Spinal cord (tissue), 10 donors: ENCODE measurements at places on chromosomes 1 and 21.
A peak's percentile ranks its signal among the peaks of the same experiment; 100 is the strongest.

GRCh38 chr1:172252321-172252720, 168.2 kb upstream of the C1orf105 start:
- no peak overlapping the region for H3K27ac ChIP-seq
- no peak overlapping the region for H3K4me3 ChIP-seq
- no peaks in the 10 kb centered on the region for H3K36me3 ChIP-seq
- H3K4me1 ChIP-seq, result no peaks in the 10 kb centered on the region
- no peaks in the 10 kb centered on the region for H3K27me3 ChIP-seq
- no peak for DNase-seq

- H3K36me3 ChIP-seq, result no peaks in the 10 kb centered on the region
- no peak for DNase-seq
- H3K27me3 ChIP-seq, result no peaks in the 10 kb centered on the region
- H3K27ac ChIP-seq, result no peak overlapping the region
- no peaks in the 10 kb centered on the region for H3K4me1 ChIP-seq
These were observed 131.2 kb upstream of the FAM78B start for GRCh38 chr1:166297993-166298392.

GRCh38 chr21:23936224-23936623, 1671.1 kb downstream of the MRPL39 start:
- no peak overlapping the region for H3K4me3 ChIP-seq
- no peak for DNase-seq
- H3K27me3 ChIP-seq, result no peaks in the 10 kb centered on the region
- no peaks in the 10 kb centered on the region for H3K4me1 ChIP-seq
- H3K36me3 ChIP-seq, result no peaks in the 10 kb centered on the region

DNA sequence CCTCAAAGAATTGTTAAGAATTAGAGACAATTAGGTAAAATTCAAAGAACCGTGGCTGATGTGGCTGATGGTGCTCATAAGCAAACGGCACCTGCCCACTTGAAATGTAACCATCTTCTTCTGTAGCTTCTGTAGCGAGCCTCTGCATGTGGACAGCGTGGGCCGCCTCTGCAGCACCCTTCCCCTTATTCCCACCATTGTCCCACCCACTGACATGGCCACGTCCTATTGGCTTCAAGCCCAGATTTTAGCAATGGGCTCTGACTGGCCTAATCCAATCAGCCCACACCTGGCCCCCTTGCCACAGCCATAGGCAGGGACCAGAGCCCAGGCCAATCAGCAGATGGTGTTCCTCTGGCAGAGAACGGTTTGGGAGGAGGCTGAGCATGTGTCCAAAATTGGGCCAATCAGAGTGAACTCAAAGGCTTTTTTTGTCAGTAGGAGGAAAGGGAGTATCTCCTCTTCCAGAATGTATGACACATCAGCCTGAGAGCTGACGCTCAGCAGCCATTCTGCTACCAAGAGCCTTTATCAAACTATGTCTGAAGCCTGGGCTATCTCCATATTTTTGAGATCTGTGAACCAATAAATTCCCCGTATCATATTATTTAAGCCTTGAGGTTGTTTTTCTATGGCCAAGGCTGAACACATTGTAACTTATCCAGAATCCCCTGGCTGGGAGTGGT, 518.5 kb downstream of the SMYD3 start:
- DNase-seq, result no peak
- H3K4me1 ChIP-seq, result no peaks in the 10 kb centered on the region
- no peak overlapping the region for H3K4me3 ChIP-seq
- no peaks in the 10 kb centered on the region for H3K27me3 ChIP-seq

- H3K36me3 ChIP-seq, result peaks cover 15% of the 10 kb centered on the region
- no peaks in the 10 kb centered on the region for H3K27me3 ChIP-seq
- DNase-seq, result no peak
These were observed 5.7 kb upstream of the PEF1 start for GRCh38 chr1:31650161-31651088.

- H3K27me3 ChIP-seq, result no peaks in the 10 kb centered on the region
- no peak for DNase-seq
- H3K4me1 ChIP-seq, result peaks cover 4% of the 10 kb centered on the region
- no peaks in the 10 kb centered on the region for H3K36me3 ChIP-seq
These were observed 5.1 kb upstream of the RFX5 start for GRCh38 chr1:151352021-151352718.

DNA sequence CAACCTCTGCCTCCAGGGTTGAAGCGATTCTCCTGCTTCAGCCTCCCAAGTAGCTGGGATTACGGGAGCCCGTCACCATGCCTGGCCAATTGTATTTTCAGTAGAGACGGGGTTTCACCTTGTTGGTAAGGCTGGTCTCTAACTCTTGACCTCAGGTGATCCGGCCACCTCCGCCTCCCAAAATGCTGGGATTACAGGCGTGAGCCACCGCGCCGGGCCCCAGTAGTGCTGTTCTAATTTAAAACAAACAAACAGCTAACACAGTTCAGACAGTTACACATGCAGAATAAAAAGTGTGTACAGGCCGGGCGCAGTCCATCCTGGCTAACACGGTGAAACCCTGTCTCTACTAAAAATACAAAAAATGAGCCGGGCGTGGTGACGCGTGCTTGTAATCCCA, 35.6 kb upstream of the OPRD1 start:
- H3K4me3 ChIP-seq, result no peak overlapping the region
- H3K4me1 ChIP-seq, result peaks cover 7% of the 10 kb centered on the region
- peaks cover 9% of the 10 kb centered on the region for H3K36me3 ChIP-seq
- no peak overlapping the region for H3K27ac ChIP-seq

GRCh38 chr1:202241376-202242079, 47.9 kb downstream of the LGR6 start:
- no peak for DNase-seq
- H3K27me3 ChIP-seq, result peaks cover 2% of the 10 kb centered on the region
- H3K4me1 ChIP-seq, result no peaks in the 10 kb centered on the region
- no peak overlapping the region for H3K4me3 ChIP-seq

- no peaks in the 10 kb centered on the region for H3K36me3 ChIP-seq
- no peaks in the 10 kb centered on the region for H3K27me3 ChIP-seq
- H3K27ac ChIP-seq, result peak overlapping the region; percentile 78
These were observed 5.2 kb downstream of the SOX13 start for GRCh38 chr1:204077979-204078696.

GRCh38 chr21:15443740-15444117, 286.1 kb upstream of the USP25 start:
- no peaks in the 10 kb centered on the region for H3K27me3 ChIP-seq

DNA sequence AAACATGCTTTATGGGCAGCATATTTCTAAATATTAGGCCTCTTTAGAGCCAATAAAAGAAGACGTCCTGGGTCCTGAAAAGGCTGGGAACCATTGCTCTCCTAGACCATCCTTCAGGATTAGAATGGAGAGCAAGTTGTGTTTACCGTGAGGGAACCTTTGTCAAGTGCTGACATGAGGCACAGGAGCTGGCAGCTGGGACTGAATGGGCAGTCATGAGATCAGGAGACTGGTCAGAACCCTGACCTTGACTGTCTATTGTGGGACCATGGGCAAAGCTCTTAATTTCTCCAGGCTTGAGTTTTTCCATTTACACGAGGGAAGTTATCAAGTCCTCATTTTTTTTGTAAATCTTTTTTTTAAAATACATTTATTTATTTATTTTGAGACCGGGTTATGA, 5.2 kb downstream of the PFKFB2 start:
- no peak overlapping the region for H3K4me3 ChIP-seq
- peaks cover 7% of the 10 kb centered on the region for H3K36me3 ChIP-seq
- no peaks in the 10 kb centered on the region for H3K27me3 ChIP-seq
- no peak for DNase-seq
- peaks cover 4% of the 10 kb centered on the region for H3K4me1 ChIP-seq

DNA sequence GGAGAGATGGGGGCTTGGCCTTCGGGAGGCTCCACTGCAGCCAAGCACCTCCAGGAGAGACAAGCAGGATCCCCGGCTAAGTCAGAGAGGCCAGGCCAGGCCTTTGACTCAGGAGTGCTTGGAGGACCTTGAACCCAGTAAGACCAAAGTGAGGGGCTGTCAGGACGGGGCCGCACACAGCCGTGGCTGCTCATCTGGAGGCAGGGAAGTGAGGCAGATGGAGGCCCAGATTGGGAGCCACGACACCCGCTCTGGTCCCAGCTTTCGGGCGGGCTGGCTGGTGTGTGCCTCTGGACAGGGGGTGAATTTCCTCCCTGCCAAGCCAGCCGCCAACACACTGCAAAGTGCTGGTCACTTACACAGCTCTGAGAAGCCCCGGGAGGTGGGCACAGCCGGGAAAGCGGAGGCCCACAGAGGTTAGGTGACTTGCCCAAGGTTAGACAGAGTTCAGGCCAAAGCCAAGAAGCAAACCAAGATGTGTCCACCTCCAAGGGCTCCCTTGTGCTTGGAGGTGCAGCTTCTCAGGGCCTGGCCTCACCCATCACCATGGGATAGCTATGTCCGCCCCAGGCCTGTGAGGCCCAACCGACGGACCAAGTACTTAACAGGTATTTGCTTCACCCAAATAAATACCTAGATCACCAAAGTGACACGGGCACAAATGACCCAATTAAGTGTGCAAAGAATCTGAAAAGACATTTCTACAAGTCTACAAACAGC, 58.3 kb downstream of the CHD5 start:
- H3K36me3 ChIP-seq, result peaks cover 52% of the 10 kb centered on the region
- no peaks in the 10 kb centered on the region for H3K27me3 ChIP-seq
- no peak overlapping the region for H3K4me3 ChIP-seq
- no peak overlapping the region for H3K27ac ChIP-seq
- peaks cover under 1% of the 10 kb centered on the region for H3K4me1 ChIP-seq

- no peaks in the 10 kb centered on the region for H3K36me3 ChIP-seq
- H3K27ac ChIP-seq, result no peak overlapping the region
- no peak overlapping the region for H3K4me3 ChIP-seq
- no peak for DNase-seq
- H3K4me1 ChIP-seq, result no peaks in the 10 kb centered on the region
These were observed 398.4 kb downstream of the RYR2 start for GRCh38 chr1:237440346-237440745.

- H3K36me3 ChIP-seq, result no peaks in the 10 kb centered on the region
- no peak for DNase-seq
- no peak overlapping the region for H3K27ac ChIP-seq
- peaks cover 3% of the 10 kb centered on the region for H3K4me1 ChIP-seq
- H3K4me3 ChIP-seq, result no peak overlapping the region
- H3K27me3 ChIP-seq, result no peaks in the 10 kb centered on the region
These were observed 183.1 kb upstream of the KAZN start for GRCh38 chr1:14415396-14415795.

DNA sequence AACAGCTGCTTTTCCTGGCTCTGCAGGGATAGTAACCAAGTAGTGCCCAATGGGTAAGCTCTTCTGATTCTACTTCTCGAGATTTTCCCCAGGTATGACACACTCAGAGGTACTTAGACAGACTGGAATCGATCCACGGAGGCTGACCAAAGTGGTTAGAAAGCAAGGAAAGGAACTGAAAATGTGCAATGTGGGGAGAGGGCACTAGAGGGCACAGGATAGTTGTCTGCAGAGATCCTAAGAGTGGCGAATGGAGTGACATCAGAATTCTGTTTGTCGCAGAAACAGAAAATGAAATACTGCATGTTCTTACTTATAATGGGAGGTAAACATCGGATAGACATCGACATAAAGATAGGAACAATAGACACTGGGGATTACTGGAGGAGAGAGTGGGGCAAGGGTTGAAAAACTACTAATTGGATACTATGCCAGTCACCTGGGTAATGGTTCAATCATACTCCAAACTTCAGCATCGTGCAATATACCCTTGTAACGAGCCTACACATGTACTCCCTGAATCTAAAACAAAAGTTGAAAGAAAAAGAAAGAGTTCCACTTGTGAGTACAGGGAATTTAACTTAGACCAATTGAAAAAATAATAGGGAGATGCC, 23.3 kb downstream of the CYP2J2 start:
- no peaks in the 10 kb centered on the region for H3K27me3 ChIP-seq
- no peaks in the 10 kb centered on the region for H3K36me3 ChIP-seq
- H3K4me1 ChIP-seq, result no peaks in the 10 kb centered on the region
- no peak overlapping the region for H3K27ac ChIP-seq
- DNase-seq, result no peak
- H3K4me3 ChIP-seq, result no peak overlapping the region

DNA sequence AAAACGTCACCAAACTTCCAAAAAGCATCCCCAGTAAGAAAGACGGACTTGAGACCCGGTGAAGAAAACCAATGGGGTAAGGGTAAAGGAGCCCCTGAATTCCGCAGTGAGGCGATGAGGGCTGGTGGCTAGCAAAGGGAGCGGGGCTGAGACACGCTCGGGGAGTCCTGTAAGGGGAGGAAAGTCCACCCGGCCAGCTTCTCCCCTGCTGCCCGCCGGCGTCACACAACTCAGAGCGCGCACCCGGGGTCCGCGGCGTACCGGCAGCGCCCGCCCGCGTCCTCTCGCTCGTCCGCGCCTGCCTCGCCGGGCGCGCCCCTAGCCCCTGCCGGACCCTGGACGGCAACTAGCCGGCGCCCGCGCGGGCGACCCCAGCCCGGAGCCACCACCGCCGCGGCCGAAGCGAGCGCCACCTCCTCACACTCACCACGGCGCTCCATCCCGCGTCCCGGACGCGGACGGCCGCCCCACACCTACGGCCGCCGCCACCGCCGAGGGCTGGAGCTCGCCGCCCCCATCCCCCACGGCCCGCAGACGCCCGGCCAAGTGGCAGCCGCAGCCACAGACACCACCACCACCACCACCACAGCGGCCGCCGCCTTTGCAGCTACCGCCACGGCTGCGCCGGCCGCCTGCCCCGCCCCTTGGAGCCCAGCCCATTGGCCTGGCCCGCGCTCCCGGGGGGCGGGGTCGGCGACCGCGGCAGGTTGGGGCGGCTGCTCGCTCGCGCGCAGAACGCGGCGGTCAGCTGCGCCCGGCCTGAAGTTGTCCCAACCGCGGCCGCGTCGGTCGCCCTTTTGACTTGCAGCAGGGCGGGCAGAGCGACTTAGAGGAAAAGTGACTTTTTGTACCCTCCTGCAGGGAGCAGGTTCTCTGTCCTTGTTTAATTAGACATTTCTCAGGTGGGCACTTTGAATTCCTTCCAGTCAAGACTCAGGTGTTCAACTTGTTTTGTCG, 10.0 kb upstream of the ARHGAP29 start:
- peak overlapping the region; percentile 41 for H3K4me3 ChIP-seq
- no peaks in the 10 kb centered on the region for H3K4me1 ChIP-seq
- DNase-seq, result no peak
- H3K27me3 ChIP-seq, result peaks cover 33% of the 10 kb centered on the region
- no peaks in the 10 kb centered on the region for H3K36me3 ChIP-seq

DNA sequence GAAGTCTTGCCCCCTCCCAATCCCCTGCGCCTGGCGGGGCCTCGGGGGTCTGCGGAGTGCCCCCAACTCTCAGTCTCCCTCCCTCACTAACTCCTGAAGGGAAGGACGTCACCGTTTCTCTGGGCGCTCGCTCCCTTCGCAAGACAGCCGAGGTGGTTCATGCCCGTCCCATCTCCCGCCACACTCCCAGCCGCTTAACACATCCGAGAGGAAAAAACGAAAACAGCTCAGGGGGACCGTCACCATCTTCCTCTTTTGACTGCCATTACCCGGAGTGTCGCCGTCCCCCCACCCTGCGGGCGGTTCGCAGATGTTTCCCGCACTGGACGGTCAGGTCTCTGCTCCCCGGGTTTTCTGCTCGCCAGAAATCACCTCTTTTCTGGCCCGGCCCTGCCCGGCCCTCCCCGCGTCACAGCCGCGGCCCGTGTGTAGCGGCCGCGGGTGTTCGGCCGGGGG, 532 bp downstream of the ERO1B start:
- peak overlapping the region; percentile 15 for H3K27ac ChIP-seq
- H3K4me1 ChIP-seq, result peaks cover 8% of the 10 kb centered on the region
- H3K4me3 ChIP-seq, result peak overlapping the region; percentile 71
- peaks cover 6% of the 10 kb centered on the region for H3K27me3 ChIP-seq
